Ascending aorta (tissue), 2 donors: ENCODE measurements at places on chromosomes 12 and 14.
A peak's percentile ranks its signal among the peaks of the same experiment; 100 is the strongest.

- no peak for DNase-seq
These were observed 2.7 kb downstream of the RSRC2 start for GRCh38 chr12:122523846-122524718.

- no peak for DNase-seq
These were observed 29.5 kb upstream of the RHOJ start for GRCh38 chr14:63174760-63175191.

DNA sequence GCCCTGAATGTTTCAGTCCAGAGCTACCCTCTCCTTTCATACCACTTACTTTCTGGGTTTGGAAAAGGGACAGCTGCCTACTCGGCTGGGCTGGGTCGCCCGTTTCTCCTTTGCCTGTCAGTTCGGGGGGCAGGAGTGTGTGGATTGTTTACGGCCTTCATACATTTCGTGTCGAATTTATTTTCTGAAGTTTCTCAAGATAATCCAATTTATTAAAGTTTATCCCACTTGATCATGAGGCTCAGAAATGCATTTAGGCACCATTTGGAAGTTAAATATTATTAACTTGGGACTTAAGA lies 608 bp downstream of the ZNF410 start:
- DNase-seq, result no peak

DNA sequence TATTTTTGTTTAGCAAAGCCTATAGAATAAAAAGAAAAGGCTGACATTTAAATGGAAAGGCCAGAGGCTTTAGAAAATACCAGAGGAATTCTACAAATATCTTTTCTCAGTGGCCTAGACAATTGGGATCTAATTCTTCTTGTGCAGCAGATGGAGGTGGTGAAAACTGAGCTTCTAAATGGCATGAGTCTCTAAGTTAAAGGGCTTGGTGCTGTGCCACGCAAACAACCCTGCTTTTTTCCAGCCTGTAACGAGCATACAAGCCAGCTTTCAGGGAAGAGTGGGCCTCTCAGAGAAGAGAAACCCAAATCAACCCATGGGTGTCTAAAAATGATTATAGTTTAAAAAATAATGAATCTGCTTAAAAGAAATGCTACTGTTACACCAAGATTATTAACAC lies 237.9 kb upstream of the NAV3 start:
- no peak for DNase-seq

- DNase-seq, result no peak
These were observed 312.5 kb upstream of the FLRT2 start for GRCh38 chr14:85217412-85217811.

GRCh38 chr14:93943052-93943451 lies 15.9 kb downstream of the FAM181A start:
- no peak for DNase-seq

- DNase-seq, result no peak
These were observed 899 bp downstream of the TPCN1 start for GRCh38 chr12:113221997-113222729.

- no peak for DNase-seq
These were observed 147.9 kb downstream of the PTCSC3 start for GRCh38 chr14:36028665-36029064.

- DNase-seq, result no peak
These were observed 207.0 kb downstream of the RBM19 start for GRCh38 chr12:113759135-113759534.

- DNase-seq, result no peak
These were observed 56.5 kb upstream of the ZFP36L1 start for GRCh38 chr14:68849416-68849815.

DNA sequence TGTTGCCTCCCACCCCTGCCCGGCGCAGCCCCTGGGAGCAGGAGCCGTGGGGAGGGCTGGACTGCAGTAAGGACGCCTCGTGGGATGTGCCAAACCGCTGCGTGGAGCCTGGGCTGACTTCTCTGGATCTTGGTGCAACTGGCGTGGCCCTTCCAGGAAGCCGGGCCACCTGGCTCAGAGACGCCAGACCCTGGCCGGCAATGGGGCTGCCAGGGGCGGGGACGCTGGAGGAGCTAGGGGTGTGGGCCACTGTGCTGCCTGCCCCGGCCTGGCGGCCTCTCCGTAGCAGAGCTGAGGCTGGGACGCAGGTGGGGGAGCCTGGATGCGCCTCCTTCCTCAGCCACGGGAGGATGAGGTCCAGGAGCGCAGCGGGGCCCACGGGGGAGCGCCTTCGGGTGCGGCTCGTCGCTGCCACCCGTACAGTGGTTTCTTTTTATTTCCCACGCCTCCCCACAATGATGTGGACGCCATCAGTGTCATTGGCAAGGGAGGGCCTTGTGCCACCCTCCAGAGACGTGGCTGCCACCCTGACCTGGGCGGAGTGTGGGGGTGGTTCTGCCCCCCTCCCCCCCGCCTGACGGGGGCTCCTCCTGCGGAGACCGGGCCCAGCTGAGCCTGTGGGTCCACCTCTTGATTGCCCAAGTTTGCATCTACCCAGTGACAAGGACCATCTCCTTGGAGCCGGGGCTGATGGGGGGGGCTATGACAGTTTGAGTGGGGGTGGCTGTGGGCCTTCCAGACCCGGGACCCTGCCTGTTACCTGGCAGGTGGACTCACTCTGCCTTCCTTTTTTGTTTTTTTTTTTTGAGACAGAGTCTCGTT lies 11.3 kb downstream of the DDX51 start:
- DNase-seq, result no peak

DNA sequence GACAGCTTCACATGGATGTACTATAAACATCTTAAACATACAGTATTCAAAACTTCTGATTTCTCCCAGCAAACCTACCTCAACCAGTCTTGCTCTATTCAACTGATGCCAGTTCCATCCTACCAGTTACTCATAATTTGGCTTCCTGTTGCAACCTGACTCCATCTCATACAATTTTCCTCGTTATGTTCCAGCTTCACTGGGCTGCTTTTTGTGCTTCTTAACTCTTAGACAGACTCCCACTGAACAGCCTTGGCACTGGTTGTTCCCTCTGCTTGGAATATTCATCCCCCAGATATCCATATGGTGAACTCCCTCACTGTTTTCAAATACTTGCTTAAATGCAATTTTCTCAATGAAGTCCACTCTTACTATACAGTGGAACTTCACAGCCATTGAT lies 249.2 kb downstream of the AEBP2 start:
- DNase-seq, result no peak

DNA sequence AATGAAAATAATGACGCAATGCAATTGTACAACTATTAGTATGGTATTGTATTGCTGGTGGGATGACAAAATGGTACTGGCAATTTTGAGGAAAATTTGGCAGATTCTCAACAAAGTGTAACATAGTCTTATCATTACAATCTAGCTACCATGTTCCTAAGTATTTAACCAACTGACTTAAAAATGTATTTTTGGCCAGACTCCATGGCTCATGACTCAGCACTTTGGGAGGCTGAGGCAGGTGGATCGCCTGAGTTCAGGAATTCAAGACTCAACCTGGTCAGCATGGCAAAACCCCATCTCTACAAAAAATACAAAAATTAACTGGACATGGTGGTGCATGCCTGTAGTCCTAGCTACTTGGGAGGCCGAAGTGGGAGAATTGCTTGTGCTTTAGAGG lies 1409.5 kb downstream of the AACS start:
- DNase-seq, result no peak

- no peak for DNase-seq
These were observed 5.5 kb upstream of the OAS1 start for GRCh38 chr12:112901271-112901670.

DNA sequence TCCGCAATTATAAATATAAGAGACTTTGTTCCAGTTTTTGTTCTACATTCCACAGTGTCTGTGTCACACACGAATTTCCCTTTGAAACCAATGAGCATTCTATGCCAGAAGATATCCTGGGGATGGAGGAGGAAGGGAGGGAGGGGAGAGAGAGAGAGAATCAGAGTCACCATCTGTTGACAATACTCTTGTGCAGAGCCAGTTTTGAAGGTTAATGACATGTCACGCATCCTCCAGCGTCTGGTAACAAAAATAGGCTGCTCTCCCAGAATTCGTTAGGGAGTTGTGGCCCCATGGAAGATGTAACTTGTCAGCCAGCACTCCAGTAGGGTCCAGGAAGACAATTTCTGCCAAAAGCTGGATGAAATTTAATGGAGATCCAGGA lies 213.5 kb upstream of the KRR1 start:
- DNase-seq, result no peak

DNA sequence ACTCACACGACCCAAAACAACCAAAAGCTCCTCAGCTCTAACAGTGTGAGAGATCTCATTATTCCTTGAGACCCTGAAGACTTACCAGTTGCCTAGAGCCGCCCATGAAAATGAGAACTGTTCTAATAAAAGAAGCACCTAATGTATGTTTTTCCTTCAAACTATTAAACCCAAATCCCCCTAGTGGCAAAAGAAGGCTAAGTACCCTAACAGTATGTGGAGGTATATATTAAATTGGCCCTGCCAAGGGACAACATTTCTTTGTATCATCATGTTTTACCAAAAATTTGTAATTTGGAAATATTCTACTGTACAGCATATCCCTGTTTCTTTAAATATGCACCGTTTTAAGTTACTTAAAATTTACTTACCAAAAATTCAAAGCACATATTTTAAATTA lies 38.0 kb upstream of the PPFIA2 start:
- no peak for DNase-seq

DNA sequence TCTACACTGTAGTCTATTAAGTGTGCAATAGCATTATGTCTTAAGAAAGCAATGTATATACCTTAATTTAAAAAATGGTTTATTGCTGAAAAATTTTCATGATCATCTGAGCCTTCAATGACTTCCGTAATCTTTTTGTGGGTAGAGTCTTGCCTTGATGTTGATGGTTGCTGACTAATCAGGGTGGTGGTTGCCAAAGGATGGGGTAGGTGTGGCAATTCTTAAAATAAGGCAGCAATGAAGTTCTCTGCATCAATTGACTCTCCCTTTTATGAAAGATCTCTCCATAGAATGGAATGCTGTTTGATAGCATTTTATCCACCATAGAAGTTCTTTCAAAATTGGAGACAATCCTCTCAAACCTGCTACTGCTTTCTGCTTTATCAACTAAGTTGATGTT lies 41.1 kb downstream of the BBS10 start:
- no peak for DNase-seq

- DNase-seq, result no peak
These were observed 29.1 kb downstream of the TMEM260 start for GRCh38 chr14:56608689-56609088.

DNA sequence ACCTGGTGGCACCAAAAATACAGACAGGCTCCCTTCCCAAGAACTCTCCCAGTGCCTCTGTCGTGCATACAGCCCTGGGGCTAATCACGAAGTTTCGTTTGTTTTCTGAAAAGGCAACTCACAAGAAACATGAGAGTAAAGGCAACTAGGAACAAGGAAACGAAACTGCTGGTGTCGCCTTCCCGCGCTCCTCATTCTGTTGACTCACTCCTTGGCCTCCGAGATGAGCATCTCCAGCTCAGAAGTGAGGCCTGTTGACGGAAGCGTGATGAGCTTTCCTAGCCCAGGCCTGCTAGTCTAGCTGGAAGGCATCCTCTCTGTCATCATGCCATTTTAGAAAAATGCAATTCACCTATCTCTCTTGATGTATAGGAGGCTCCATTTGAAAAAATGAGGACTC lies 50.5 kb downstream of the TTC9 start:
- peak; percentile 11 for DNase-seq

DNA sequence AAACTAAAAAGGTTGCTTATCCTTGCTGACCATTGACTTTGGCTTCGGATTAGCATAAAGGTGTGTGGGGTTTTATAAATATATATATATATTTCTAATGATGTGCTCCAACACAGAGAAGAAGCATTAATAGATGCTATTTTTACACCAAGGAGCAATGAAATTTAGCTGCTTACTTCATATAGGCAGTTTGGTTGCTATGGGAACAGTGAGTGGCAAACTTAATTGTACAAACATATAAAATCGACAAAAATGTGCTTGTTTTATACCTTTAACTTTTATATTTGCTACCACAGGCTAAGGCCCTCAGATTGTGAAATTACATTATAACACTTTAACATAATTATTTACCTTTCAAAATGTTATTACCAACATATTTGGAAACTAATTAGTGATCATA lies 303.4 kb downstream of the SEC23A start:
- no peak for DNase-seq

- no peak for DNase-seq
These were observed 153.5 kb upstream of the MAX start for GRCh38 chr14:65255583-65256461.

DNA sequence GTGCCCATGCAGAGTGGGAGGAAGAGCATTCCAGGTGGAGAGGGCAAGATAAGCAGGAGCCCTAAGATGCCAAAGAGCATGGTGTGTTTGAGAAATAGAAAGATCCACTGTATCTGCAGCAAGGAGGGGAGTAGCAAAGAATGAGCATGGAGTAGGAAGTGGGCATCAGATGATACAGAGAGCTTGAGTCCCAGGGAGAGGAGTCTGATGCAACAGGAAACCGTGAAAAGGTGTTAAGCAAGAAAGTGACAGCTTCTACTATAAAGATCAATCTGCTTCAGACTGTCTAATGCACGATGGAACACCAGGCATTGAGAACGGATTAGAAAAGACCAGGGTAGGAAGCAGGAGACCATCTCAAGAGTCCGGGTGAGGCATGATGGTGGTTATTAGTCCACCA lies 12.3 kb upstream of the GPRC5D start:
- DNase-seq, result no peak

DNA sequence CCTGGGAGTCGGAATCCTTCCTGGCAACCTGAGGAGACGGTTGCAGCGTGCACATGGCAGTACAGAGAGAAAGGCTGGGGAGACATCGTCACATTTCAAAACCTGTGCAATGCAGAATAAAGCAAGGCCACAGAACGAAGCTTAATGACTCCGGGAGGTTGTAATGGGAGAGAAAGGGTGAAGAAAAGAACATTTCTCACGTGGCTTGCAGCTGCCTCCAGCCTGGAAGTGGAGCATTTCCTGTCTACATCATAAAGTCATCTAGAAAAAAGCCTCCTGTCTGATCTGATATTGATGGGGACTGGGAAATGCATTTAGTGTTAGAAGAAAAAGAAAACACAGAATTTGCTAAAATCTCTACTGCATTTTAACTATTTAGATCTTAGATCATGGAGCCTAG lies 209.3 kb downstream of the TMEM132C start:
- DNase-seq, result no peak

DNA sequence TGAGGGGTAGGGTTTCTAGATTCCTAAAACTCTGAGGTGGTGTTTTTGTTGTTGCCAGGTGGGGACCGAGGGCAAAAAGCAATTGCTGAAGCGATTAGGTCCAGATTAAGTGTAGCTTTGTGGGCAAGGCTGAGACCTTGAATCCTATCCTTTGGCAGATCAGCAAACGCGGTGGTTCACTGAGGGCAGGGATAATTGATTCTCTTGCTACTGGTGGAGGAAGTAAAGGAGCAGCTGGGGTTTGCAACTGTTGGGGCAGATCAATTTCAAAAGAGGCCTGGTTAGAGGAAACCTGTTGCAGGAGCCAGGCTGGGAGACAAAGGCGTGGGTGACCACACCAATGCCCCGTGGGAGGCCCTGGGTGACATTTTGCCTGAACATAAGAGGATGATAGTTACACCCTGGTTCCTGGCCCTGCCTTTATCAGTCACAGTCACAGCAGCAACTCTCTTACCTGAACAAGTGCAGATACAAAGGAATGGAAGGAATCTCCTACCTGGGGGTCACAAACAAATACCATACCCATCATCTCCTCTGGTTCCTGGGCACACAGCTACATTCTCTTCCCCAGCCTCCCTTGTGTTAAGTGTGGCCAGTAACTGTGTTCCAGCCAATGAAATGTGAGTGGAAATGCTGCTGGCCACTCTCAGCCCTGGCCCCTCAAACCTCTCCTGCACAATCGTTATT lies 43.3 kb upstream of the RASSF3 start:
- DNase-seq, result no peak

GRCh38 chr12:120225852-120226640 lies 25.1 kb upstream of the RPLP0 start:
- no peak for DNase-seq

GRCh38 chr12:121511916-121512315 lies 68.9 kb downstream of the KDM2B start:
- no peak for DNase-seq
